ENCODE measurements at places on chromosomes 13 and 19. TPM values are rescaled to one million over a fixed set of nuclear protein-coding genes. Genes with fewer than 3 reads are reported as not detected.

The KIR2DL4 gene
- not detected for total RNA-seq

The GDF15 gene
- 103 TPM for total RNA-seq

The SYCN gene
- not detected for total RNA-seq

The OR7A5 gene
- not detected for total RNA-seq

The WDR88 gene
- total RNA-seq, result not detected

The KLK15 gene
- 0.09 TPM for total RNA-seq

The SIAH3 gene
- under 0.01 TPM for total RNA-seq

The RGCC gene
- total RNA-seq, result 34.7 TPM

The SYT3 gene
- total RNA-seq, result 0.18 TPM

The ZNF69 gene
- 1.3 TPM for total RNA-seq

All from endothelial cell of coronary artery (primary cell).